Nucleus accumbens (tissue), 56 donors: ENCODE measurements at places on chromosomes 1 and 21.

DNA sequence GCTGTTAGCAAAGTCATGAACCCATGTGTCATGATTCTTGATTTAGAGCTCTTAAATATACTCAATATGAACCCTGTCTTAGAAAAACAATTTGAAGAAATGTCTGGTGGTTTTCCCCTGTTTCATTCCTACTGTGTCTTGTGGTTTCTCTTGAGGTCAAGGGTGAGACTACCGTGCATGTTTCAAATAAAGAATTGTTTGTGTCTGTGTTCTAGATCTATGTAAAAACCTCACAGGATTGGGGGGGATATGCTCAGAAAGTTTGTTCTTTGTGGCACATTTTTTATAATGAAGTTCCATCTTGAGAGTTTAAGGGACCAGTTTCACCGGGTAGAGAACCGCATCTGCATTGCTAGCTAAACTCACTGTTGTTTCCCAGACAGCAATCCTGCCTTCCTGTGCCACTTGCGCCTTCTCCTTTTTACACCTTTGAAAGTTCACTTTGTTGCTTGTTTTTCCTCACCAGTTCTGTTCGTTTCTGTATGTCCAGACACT, 30.9 kb upstream of the CACYBP start:
- DNase-seq, result no peak

GRCh38 chr1:219304227-219305226, 130.8 kb downstream of the LYPLAL1 start:
- DNase-seq, result no peak

GRCh38 chr1:110502402-110503151, 16.4 kb downstream of the KCNA10 start:
- DNase-seq, result no peak

GRCh38 chr1:116853680-116854402, 55.9 kb upstream of the PTGFRN start:
- no peak for DNase-seq

DNA sequence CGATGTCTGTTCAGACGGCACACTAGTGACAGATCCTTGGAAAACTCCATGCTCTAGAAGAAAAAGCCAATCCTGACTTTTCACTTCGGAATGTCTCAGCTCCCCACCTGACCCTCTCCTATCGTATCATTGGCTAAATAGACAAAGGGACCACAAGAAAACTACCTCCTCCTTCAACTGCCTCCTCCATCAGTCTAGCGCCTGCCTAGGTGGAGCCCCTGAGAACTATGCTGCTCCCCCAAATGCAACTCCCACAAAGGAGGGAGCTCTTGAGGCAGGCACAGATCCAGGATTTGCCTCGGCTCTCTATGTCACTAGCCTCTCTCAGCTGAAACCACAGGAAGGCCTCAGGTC, 148.4 kb downstream of the TOMM20 start:
- DNase-seq, result no peak

DNA sequence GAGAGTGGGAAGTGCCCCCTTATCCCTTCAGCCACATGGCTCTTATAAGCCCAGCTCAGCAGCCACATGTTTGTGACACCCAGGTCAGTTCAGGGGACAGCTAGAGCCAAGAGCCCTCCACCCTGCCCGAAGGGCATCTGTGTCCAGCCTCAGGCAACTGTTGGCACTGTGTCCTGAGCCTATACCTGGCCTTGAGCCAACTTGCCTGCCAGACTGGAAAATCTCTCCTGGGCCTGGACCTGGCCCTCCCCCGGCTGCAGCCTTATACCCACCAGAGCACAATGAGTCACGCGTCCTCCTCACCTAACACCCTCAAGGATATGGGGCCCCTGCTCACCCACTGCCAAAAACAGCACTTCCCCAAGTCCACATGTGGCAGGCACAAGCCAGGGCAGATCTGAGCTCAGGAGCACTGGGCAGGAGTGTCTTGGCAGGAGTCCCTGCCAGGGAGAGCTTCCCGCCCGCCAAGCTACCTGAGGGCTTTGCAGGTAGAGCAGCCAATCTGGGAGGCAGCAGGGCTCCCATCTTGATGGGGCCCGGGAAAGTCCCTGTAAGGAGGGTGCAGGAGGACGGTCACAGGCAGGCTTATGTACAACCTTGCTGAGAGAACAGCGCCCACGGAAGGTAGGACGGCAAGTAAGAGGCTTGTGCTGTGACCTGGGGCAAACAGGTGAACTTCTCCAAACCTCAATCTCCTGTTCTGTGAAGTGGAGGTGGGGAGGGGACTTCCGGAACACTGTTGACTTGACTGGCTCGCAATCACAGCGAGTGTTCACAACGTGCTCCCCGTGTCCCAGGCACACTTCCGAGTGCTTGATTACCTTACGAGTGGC, 19.8 kb upstream of the HSPG2 start:
- no peak for DNase-seq

DNA sequence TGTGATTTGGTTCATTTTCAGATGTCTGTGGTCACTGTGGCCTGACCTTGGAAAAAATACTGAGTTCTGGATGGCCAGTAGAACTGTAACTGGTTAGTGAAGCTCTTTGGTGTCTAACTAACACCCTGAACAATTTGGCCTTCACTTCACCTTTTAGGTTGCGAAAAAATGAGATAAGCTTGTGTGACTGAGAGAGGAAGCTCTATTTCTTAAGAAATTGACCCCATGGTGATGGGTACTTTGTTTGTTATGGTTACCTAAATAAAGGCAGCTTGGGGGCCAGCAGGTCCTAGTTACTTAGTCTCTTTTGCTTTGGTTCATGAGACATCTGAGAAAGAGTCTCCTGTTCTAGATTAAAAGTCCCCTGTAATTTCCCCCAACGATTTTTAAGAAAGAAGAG, 181.6 kb downstream of the ZNF326 start:
- no peak for DNase-seq

GRCh38 chr21:34156957-34157356, 83.6 kb downstream of the MRPS6 start:
- no peak for DNase-seq

DNA sequence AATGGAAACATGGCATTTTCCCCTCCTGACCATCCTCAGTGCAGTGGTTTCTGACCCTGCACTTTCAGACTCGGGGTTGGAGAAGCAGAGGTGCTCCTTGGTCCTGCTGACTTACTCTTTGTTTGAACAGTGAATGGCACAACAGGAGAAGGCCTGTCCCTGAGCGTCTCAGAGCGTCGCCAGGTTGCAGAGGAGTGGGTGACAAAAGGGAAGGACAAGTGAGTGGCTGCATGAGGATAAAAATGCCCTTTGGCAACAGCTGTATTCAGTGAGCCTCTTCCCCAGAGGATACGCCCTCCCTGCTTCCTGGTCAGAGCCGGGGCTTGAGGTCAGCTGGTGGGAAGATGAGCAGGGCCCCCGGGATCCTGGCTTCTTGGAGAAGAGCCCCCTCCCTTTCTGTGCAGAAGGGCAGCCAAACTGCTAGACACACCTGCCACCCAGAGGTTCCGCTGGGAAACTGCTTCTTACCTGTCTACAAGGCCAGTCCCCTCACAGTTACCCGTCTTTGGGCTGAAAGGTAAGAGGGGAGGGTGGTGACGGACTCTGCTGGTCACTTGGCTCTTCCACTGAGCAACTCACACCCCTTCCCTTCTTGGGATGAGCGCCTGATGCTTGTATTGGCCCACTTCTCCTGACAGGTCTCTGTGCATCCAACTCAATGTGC, 16.6 kb downstream of the NPL start:
- no peak for DNase-seq

GRCh38 chr1:2230781-2231531, 2.8 kb downstream of the SKI start:
- DNase-seq, result peak; percentile 59
